Amniotic stem cell (primary cell): ENCODE measurements at places on chromosomes 2 and 18.
A peak's percentile ranks its signal among the peaks of the same experiment; 100 is the strongest.

DNA sequence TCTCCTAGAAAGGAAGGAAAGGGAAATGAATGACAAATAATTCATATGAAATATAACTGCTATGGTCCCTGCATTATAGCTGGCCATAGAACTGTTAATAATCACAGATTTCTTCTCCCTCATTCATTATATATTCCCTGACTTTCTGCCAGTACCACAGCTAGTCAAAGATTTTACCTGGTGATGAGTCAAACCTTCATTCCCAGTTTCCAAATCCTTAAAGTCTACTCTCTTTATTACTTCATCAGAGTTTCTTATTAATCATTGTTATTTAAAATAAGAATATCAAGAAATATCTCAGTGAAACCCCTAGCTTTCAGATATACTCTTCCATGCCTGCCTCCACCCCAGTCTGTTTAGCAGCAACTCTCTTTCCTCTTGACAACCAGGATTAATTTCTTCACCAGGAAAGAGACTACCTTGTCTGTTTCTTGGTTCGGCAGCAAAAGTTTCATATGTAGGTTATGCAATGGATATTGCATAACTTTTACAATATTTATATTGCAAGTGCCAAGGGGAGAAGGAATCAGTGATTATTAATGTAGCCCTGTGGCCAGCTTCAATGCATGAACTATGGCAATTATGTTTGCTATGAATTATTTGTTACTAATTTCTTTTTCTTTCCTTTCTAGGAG is 533.8 kb downstream of the FBXO15 start:
- no peak for DNase-seq

GRCh38 chr2:26355038-26355995 is 8.7 kb upstream of the ADGRF3 start:
- peak; percentile 85 for DNase-seq

GRCh38 chr2:65017335-65017734 is 28.1 kb downstream of the SLC1A4 start:
- no peak for DNase-seq

DNA sequence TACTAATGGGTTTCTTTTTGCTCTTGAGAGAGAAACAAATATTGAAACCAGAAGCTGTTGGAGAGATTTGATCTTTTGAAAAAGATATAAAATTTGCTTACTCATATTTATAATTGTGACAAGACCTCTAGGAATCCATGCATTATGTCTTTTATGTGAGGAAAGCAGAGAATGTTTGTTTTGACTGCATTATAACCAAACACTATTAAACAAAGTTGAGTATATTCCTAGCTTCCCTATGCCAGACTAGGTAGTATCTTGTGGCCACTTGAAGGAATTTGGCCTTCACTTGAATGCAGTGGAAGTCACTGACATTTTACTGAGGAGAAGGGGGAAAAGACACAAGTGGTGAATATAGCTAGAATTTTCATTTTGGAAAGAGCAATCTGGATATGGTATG is 521.8 kb upstream of the ZEB2 start:
- no peak for DNase-seq

DNA sequence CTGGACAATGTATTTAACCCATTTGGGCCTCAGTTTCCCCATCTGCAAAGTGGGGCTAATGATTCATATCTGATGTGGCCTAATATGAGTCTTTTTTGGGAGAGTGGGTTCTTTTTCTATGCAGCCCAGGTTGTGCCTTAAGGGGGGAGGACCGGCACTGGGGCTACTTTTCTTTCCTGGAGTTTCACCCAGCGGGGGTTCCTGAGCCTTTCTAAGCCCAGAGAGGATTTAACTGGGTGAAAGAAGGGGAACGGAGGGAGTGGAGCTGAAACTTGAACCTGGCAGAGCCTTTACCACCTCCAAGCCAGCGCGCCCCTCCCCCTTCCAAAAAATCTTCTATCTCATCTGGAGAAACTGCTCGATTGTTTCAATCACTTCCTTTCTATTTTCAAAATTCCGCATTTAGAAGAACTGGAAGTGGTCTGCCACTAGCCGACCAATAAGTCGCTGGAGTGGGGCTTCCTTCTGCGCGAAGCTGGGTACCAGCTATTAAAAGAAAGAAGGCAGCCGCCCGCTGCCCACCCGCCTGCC is 205.0 kb upstream of the SMAD2 start:
- DNase-seq: no peak

DNA sequence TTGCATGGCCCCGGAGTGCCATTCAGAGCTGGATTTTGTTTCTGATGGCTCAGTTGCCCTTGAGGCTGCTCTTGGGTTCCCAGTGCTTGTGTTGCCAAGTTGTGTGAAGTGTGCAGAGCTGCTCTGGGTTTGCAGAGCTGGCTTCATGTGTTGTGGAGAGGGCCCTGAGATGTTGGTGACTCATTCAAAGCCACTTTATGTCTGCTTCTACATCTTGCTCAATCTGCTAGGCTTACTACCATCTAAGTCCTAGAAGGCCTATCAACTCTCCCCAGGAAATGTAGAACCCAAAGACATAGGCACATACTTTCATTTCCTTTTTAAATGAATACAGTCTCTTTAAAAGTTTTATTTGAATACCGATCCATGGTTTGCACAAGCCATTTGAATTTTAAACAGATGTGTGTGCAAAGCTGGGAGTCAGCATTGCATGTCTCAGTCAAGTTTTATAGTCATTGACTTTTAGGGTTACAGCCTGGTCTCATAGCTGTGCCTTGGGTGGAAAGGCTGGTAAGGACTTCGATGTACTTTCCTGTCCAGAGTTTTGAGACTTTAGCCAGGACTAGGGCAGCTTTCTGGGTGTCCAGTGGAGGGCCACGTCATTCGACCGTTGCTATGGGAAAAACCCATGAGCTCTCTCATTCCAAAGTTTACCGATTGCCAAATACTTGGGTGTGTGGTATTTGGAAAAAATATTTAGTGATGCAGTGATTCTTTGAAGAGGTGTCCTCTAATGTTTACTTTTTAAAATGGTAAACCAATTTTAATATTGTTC is 105.0 kb downstream of the LTBP1 start:
- DNase-seq: no peak

- DNase-seq: peak; percentile 10
Observed at GRCh38 chr18:22551536-22552151, 133.9 kb upstream of the CTAGE1 start.

DNA sequence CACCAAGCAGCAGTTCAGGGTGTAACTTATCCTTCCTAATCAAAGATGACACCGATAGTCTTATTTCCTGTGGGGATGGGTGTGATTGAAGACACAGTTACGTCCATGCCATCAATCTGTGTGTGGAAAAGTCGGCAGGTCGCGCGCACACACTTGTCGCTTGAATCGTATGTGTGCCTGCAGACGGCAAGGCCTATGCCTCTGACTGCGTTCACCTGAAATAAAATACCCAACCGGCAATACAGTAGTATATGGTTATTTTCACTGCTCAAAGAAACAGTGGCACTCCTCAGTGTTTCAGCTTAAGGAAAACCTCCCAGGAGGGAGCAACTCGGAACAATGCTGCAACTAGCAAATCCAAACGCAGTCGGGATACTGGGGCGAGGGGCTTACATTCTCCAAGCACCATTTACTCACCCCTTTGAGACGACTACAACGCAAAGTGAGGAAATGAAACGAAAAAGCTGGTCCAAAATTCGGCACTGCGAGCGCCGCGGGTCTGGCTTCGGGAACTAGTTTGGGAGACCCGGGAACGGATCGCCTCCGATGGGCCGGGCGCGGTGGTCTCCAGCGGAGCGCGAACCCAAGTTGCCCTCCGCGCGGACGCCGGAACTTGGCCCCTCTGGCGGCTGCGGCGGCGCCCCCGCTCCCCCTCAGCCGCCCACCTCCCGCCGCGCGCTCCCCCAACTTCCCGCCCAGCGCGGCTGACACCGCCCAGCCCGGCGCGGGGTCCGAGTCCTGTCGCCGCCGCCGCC is 675 bp downstream of the PRKD3 start:
- no peak for DNase-seq

GRCh38 chr2:98903767-98904485 is 32.1 kb downstream of the CRACDL start:
- DNase-seq: no peak

- no peak for DNase-seq
Observed at GRCh38 chr2:184577743-184578142, 20.6 kb upstream of the ZNF804A start.

- DNase-seq: no peak
Observed at GRCh38 chr18:63534615-63535014, 7.6 kb upstream of the SERPINB12 start.

GRCh38 chr18:27863780-27864430 is 313.0 kb downstream of the CDH2 start:
- DNase-seq: no peak

DNA sequence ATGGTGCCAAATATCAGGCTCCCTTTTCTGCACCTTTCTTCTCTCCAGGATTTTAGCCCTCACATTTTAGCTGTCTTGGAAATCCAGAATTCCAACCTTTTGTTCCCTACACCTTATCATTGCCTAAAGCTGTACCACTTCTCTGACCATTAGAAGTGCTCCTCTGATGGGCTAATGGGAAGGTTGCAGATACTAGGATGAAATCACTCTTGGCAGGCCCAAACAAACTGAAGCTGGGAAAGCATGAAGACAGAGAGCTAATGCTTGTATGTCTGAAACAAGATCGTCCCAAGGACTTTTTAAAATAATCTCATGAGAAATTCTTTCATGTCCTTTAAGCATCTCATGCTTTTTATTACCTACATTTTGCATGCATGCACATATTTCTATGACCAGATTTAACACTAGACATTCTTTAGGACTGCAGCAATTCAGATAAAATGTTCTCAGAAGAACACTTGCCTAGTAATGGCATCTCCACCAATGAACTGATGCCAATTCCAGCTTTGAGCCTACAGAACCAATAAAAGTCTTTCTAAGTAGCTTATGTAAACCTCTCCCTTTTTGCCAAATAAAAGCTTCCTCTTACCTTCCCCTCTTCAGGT is 98.4 kb upstream of the OSR1 start:
- DNase-seq: no peak

DNA sequence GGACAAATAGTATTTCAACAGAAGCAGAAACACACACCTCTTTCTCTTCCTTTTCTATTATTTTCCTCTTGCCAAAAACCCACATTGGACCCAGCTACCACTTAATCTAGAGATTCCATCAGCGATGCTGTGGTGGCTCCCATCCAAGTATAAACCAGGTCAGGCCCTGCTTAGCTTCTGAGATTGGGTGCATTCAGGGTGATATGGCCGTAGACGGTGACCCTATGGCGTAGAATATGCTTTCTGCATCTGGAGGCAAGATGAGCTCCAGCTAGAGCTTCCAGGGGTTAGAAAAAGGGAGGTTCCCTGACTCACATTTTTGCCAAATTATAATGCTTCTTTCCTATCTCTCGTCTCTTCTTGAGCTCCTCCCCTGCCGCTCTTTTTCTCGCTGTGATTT is 66.5 kb downstream of the TNP1 start:
- no peak for DNase-seq

- no peak for DNase-seq
Observed at GRCh38 chr2:20661421-20662307, 5.3 kb upstream of the GDF7 start.

- no peak for DNase-seq
Observed at GRCh38 chr2:127709336-127709735, 8.0 kb downstream of the SFT2D3 start.

DNA sequence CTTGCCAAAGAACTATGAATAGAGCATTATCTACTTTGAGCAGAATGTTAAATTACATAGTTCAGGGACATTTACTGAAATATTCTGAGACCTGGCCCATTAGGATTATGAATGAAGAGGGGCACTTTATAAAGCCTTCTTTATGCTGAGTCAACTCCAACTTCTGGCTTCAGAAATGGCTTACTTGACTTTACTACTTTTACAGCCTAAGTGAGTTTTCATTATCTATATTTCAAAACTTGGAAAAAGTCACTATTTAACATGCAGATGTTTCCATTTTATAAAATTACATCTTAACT is 37.7 kb downstream of the SESTD1 start:
- no peak for DNase-seq

- DNase-seq: peak; percentile 70
Observed at GRCh38 chr2:111918383-111918806, 20.0 kb downstream of the MERTK start.
